ENCODE measurements at places on chromosomes 5 and 9.

- no peak for DNase-seq
Observed at GRCh38 chr5:114909424-114909823, 260.3 kb downstream of the TRIM36 start.

DNA sequence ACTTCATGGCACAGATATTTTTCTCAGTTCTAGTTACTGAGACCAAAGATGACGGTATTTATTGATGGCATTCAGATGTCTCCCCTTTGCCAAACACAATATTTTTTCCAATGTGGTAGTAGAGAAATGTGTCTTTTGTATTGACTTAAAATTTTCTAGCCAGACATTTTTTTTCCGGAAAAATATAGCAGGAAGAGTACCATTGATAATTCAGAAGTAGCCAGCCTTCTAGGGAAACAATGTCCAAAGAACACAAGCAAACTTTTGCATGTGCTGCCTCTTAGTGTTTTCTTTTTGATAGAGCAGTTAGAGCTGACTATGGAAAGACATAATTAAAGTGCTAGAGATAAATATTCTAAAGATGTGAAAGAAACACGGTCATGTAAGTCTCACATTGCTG lies 231.4 kb downstream of the MARCHF11 start:
- no peak for DNase-seq

- DNase-seq = no peak
Observed at GRCh38 chr5:5652181-5652580, 229.7 kb downstream of the ICE1 start.

GRCh38 chr9:108002371-108002956 lies 512.9 kb upstream of the KLF4 start:
- no peak for DNase-seq

DNA sequence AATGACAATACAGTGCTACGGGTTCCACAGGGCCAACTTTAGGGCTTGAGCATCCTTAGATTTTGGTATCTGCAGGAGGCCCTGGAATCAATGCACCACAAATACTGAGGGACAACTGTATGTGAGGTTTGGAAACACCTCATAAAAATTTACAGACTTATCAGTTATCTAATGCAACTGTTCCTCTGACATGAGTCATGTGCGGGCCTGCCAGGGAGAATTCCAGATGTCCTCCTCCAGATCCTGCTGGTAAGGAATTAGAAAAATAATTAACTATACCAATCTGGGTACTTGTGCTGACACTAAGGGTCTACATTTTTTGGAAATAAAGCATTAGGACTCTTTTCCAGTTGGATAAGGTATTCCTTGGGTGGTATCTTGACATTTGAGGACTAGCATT lies 333.3 kb downstream of the ARRDC3 start:
- no peak for DNase-seq

DNA sequence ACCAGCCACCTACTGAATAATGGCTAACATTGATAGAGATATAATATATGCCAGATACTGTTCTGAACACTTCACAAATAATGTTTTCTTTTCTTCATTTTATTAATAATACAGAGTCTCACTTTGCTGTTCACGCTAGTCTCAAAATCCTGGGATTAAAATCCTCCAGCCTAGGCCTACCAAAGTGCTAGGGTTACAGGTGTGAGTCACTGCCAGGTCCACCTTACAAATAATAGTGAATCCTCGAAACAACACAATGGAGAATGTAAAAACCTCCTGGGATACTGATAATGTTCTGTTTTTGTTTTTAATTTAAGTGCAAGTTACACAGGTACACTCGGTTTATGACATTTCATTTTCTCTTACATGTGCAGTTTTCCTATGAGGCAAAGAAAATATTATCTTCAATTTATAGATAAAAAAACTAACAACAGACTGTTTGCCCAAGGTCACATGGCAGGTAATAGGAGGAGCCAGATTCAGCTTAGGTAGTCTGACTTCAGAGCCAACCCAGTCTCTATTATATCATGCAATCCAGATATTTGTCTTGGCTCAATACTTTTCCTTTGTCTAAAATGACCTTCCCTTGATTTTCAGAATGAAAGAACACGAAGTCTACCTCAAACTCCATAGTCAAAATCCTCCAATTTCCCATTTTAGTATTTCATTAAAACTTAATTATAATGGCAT lies 7.8 kb downstream of the ZFR start:
- DNase-seq = no peak

GRCh38 chr5:8685704-8686103 lies 816.8 kb downstream of the MTRR start:
- peak; percentile 43 for DNase-seq

DNA sequence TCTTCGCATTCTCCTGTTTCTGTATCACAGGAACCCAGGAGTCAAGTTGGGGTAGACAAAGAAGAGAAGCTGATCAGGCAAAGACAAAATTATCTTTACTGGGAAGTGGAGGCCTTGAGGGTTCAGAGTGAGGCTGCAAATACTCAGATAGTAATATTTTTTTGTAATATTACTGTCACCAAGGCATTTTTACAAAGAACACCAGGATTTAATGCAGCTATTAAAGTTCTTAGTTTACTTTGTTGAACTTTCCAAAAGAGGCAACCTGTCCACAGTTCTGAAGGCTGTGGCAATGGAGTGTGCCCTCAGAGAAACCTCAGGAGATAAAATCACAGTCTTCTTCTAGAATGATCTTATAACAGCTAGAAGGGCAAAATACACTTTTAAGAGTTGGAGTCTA lies 74.9 kb downstream of the PGM5 start:
- no peak for DNase-seq

DNA sequence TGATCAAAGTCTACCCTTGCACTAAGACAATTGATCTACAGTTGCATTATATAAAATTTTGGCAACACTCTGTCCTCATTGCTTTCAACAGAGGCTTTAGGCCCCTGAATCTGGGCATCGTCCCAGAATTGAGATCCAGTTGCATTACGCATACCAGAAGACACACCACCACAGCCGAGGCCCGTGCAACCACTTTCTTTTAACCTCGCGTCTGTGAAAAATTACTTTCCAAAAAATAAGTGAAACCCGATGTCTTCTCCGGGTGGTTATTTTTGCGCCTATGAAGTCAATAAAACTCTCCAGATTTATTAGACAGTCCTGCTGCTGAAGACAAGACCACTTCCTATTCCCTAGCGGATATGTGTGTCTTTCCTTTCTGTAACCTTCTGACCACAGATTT lies 52.1 kb upstream of the NFIB start:
- no peak for DNase-seq

GRCh38 chr9:109789971-109790370 lies 10.0 kb downstream of the PALM2AKAP2 start:
- DNase-seq = no peak

GRCh38 chr5:109558952-109559351 lies 130.8 kb upstream of the MAN2A1 start:
- DNase-seq = no peak

Measured in NCI-H82 (cell line).